ENCODE measurements at places on chromosomes 11 and 22. TPM values are rescaled to one million over a fixed set of nuclear protein-coding genes. Genes with fewer than 3 reads are reported as not detected.

- DNase-seq: peak; percentile 70
These were observed at the start of gene LAYN for GRCh38 chr11:111540114-111540936. TSS of gene LAYN (plus strand) at chr11:111540720. CDS start at chr11:111540844, 124 bp downstream.

DNA sequence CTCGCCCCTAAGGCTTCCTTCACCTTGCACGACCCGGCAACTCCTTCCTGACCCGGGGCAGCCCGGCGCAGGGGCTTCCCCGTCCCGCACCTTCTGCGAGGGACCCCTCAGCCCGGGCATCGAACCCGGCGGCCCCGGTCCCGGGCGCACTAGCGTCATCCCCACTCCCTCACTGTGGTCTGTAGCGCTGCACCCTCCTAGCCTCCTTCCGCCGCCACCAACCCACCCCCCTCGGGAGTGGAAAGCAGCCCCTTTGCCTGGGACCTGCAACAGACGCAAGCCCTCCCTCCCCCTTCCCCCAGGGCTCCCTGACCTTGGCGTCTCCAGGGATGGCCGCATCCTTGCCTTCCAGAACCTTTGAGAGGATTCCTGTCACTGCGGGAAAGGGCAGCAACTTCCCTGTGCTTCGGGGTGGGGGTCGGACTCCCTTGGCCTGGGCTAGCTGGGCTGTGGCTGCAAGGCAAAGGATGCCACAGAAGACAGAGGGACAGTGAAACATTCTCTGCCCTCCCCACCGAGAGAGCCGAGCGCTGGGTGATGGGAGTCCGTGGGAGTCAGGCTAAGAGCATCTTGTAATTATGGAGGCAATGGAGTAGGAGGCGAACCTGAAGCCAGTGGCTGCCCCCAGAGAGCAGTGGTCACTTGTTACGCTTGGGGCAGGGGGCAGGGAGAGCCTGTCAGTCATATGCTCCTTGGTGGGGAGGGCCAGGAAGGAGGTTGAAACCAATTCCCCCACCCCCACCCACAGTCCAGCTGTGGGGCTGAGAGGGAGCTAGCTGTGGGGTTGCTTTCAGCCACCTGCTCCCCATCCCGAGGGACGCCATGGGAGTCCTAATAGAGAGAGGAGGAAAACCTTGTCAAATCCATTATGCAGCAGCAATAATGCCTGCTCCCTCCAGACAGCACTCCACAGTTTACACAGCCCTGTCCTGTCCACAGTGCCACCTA, 920 bp downstream of the TMEM132A start:
- peak; percentile 77 for DNase-seq

- no peak for DNase-seq
These were observed 22.8 kb downstream of the YPEL4 start for GRCh38 chr11:57626895-57627294.

DNA sequence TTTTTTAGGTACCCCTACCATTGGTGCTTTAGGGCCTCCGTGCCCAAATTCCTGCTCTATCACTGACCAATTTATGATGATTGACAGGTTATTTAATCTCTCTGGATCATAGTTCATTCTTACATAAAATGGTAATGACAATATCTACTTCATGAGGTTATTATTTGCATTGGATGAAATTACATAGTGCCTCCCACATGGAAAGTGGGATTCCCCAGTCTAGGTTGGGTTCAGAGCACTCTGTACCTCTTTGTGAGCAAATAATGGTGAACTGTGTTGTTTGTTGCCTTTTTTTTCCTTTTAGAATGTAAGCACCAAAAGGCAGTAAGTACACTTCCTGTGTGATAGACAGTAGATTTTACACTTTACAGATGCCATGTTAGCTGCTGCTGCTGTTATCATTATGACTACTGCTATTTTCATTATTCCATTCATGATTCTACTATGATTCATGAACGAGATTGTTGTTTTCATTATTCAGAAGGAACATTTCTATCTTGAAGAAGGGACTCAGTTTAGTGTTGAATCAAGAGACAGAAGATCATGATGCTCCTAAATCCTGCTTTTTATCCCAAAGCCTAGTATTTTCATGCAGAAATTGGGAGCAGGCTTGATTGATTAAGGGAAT, 100.8 kb downstream of the ALX4 start:
- no peak for DNase-seq

DNA sequence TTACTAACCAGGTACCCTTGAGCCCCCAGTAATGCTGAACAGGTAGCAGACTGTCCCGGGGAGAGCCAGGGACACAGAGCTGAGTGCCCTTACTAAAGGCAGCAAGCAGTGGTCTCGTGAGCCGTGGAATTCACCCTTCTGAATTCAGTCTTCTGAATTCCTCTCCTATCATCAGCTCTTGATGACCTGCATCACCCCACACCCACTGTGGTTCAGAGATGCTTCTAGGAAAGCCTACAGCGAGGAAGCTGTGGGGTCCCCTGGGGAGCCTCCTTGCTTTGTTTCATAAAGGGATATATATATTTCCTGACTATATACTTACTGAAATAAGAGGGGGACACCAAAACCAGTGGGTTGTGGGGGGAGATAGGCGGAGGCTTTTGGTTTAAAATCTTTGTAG, 2.6 kb downstream of the SPATA19 start:
- no peak for DNase-seq

- DNase-seq: no peak
These were observed 25.6 kb downstream of the PAK1 start for GRCh38 chr11:77448269-77448668.

GRCh38 chr22:45805413-45805812, 133.8 kb downstream of the ATXN10 start:
- DNase-seq: no peak

DNA sequence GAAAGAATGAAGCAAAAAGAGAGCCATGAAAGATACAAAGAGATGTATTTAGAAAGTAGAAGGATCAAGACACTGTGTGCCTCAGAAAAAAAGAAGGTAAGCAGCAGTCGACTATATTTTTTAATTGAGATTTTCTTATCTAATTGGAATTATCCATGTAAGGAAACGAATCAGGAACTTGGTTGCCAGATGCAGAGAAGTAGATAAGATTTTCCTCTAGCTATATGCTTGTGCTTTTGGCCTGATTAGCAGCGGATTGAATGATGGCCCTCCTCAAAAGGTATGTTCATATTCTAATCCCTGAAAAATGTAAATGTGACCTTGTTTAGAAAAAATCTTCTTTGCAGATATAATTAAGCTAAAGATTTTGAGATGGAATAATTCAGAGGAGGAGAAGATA, 43.9 kb upstream of the CARD18 start:
- no peak for DNase-seq

GRCh38 chr11:85886089-85887056, 31.2 kb downstream of the CCDC83 start:
- no peak for DNase-seq

DNA sequence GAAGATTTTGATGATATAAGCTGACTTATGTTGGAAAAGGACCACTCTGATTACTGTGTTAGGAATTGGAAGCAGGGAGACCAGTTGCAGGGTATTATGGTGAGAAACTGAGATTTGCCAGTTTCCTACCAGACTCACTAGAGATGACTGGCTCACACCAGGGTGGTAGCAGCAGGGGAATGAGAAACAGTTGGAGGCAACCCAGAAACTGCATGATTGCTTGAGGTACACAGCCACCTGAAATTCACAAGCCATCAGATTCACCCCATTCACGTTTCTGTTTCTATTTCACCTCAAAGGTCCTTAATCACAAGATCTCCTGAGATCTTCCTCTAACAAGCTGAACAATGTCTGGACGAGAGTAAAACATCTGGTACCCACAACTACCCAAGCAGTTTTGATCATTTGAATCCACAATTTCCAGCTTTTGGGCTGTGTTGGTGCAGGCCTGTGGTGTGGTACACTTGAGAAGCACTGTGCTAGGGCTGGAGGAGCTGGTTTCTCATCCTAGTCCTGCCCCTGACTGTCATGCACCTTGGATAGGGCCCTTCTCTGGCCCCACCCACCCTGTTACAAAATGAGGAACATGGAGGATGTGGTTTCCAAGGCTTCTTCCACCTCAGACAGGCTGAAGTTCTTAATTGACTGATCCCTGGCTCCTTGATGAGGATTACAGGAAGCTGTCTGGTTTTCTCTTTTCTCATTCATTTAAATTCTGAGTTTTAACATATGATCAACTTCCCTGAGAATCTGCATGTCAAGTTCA, 233.4 kb downstream of the INSC start:
- no peak for DNase-seq

DNA sequence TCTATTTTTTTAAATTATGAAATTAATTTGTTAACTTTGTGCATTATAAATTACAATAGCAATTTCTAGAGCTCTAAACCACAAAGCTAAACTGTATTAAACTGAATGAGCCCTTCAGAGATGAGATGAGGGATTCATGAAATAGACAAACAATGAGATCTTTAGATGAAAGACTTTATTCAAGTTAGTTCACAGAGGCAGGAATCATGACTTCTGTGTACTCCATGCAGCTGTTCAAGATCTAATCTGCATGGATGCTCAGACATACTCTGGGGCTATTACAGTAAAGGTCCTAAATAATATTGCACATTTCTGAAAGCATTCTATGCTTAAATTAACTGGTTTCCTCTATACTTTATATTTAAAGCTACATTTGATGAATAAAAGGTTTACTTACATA, 122.7 kb downstream of the FCHSD2 start:
- DNase-seq: no peak

DNA sequence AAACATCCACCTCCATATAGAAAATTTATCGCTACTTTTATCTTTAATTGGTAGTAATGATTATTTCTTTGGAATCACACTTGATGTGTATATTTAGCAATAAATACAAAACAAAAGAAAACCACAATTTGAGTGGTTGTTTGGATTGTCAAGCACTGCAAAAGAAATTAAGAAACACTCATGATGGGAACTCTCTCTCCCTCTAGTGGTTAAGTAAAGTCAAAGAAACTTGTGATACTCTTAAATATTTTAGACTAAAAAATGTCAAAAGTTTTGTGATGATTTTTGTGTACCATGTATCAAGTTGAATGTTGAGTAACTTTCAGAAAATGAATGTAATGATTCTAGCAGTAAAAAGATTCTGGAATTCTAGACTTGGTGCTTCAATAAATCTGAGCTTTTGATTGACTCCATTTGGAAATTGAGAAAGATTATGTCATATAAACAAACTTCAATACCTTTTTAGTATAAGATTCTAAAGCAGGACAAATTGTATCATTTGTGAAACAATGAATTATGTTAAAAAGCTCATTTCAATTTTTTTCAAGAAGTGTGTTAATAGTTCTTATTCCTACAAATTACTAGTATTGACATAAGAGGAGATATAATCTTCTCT, 20.8 kb downstream of the MUC15 start:
- DNase-seq: no peak

- no peak for DNase-seq
These were observed 35.7 kb upstream of the KLHL35 start for GRCh38 chr11:75468534-75469340.

- peak; percentile 28 for DNase-seq
These were observed 23.2 kb downstream of the COMMD9 start for GRCh38 chr11:36265793-36266628.

DNA sequence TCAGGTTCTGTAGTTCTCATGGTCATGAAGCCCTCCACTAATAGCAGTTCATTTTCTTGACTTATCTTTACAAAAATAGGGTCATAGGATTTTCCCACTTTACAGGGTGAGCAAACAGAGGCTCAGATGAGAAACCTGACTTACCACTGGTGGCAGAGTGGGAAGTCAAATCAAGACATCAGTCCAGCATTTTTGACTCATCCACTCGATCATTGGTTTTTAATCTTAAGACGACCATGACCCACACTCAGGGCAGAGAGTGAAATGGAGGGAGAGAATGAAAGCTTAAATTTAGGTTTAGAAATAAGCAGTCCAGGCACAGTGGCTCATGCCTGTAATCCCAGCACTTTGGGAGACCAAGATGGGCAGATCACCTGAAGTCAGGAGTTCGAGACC, 42.1 kb downstream of the RTL6 start:
- no peak for DNase-seq

DNA sequence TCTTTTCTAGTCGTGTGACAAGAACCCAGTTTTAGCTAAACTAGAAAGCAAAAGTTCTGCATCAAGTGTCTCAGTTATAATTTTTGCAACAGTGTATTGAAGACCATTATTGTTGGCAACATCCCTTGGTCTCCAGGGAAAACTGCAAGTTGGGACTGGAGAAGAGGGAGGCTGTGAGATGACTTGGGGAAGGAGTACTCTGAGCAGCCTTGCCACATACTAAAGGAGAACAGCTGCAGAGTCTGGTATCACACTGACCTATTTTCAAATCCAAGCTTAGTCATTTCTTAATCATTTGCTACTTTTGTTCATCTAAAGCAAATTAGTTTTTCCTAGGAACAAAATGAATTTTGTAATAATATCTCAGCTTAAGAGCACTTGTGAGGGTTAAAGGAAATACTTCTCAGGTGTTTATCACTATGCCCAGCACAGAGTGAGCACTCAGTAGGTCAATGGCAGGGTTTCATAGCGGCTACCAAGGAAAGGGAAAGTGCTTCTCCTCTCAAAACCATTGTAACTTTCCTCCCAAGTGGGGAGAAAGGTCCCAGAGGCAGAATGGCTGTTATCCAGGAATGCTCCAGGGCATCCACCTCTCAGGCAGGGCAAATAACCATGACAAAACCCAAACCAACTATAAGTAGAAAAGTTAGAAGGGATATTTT, 247.1 kb downstream of the C11orf87 start:
- no peak for DNase-seq

GRCh38 chr22:28279888-28280287, 360.8 kb upstream of the PITPNB start:
- DNase-seq: no peak

DNA sequence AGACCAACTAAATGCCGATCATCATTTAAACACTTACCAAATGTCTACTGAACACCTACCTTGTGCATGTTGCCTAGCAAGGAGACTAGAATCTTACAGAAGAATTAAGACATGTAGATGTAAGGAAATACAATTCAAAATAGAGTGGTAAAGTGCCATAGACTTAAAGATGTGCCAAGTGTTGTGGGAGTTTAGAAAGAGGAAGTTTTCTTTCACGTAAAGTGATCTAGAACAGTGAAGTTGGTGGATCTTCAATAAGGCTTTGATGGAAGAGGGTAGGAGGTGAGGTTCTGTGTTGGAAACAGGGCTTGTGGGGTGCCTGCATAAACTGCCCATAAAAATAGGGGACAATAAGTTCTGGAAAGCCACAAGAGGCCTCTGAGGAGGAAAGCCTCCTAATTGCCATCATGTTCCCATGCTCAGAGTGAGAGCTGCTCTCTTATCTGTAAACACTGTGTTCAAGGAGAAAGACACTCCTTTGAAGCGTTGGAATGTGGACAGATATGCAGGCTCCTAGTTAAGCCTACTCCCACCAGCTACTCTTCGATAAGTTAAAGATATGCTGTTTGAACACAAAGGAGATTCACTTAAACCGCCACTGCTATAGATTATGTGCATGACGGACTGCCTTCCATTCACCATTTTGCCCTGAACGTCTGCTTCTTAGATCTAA, 66.7 kb downstream of the HSD17B12 start:
- DNase-seq: no peak

The SMC1B gene
- not detected for total RNA-seq

The LRRC56 gene
- 2.0 TPM for total RNA-seq

The TP53AIP1 gene
- 0.12 TPM for total RNA-seq

The MMP8 gene
- total RNA-seq: not detected

The ZNRF3 gene
- 5.9 TPM for total RNA-seq

The MRGPRF gene
- 0.98 TPM for total RNA-seq

The APOBEC3C gene
- total RNA-seq: 4.8 TPM

The SNX15 gene
- 8.7 TPM for total RNA-seq

The CCDC157 gene
- total RNA-seq: 1.1 TPM

The LAYN gene
- total RNA-seq: 3.2 TPM

The VPS26B gene
- total RNA-seq: 21.6 TPM
